ENCODE measurements at places on chromosomes 2 and 18.

- no peak for DNase-seq
These were observed 468.4 kb downstream of the MBD2 start for GRCh38 chr18:53755914-53756609.

DNA sequence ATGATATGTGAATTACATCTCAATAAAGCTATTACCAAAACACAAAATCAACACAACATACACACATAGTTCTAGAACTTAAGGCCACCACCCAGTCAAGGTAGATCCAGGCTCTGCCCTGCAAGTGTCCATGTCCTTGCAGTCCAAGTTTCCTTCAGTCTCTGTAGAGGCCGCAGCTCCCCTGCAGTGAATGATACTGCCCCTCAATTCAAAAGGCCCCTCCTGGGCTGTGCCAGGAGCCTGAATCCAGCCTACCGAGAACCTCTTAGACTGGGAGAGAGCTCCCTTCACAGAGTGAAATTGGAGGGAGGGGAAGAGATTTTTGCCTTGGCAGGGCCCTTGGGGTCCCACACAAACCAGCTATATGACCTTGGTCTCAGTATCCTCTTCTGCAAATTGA, 42.5 kb upstream of the ATP6V1B1 start:
- no peak for DNase-seq

DNA sequence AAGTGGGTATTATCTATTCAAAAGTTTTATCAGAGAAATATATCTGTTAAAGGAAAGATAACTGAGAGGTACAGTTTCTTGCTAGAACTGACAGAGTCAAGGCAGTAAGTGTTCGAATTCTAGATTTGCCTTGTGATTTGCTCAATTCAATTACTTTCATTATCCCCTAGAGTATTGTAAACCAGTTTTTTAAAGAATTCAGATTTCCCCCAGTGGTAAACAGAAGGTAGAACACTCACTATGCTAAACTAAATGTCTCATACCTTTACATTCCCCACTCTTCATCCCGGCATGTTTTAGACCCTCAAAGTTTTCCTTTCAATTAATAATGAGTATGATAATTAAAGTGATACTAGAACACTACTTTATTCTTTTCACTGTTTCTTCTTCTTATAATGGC, 28.6 kb downstream of the TTC21B start:
- DNase-seq = no peak

DNA sequence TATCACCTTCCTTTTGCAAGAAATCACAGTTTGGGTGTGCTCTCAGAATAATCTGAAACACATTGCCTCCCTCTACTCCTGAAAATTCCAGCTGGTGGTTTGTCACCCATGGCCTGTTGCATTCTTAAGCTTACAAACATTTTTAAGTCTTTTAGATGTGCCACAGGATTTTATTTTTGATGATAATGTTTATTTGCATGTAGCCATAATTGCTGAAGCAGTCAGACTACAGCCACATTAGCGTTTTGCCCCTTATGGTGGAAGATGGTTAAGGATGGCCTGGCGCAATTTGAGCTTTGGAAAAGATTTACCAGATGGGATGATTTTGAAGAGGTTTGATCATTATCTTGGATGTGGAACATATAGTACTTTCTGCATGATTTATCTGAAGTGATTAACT, 439.5 kb downstream of the MEIS1 start:
- no peak for DNase-seq

DNA sequence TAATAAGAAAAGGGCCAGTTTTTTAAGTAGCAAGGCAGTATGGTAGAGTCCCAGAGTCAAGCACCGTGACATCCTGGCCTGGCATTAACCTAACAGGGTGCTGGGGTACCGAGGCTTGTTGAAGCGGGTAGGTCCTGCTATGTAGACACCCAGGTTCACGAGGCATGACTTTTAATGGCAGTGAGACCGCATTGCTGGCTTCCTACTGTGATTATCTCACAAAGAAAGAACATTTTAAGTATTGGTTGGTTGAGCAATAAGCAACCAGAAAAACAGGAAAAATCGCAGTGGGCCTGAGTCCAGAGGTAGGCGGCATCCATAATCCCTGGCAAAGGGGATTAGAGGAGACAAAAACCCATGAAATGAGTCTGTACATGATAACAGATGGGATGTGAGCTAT, 927.9 kb upstream of the ACVR2A start:
- DNase-seq = no peak

GRCh38 chr2:158134655-158135054, 33.0 kb downstream of the UPP2 start:
- DNase-seq = no peak

DNA sequence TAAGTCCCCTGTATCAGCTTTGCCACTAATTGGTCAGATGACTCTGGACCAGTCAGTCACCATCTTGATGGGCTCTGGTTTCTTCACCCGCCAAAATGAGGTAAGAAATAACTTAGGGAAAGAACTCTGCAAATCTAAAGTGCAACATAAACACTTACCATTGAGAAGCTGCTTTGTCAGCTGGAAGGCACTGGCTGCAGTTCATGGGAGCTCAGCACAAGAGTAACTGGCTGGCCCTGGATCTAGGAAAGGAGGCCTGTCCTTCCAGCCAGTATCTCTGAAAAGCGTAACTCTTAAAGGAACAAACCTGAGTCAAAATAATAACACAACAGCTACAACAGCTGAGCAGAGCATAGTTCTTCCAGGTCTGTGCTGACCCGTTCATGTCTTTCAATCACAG, 123.9 kb downstream of the CACNB4 start:
- no peak for DNase-seq

GRCh38 chr2:140353541-140353940, 1573.4 kb upstream of the NXPH2 start:
- no peak for DNase-seq

GRCh38 chr18:2970772-2971659, 41.9 kb downstream of the LPIN2 start:
- no peak for DNase-seq

DNA sequence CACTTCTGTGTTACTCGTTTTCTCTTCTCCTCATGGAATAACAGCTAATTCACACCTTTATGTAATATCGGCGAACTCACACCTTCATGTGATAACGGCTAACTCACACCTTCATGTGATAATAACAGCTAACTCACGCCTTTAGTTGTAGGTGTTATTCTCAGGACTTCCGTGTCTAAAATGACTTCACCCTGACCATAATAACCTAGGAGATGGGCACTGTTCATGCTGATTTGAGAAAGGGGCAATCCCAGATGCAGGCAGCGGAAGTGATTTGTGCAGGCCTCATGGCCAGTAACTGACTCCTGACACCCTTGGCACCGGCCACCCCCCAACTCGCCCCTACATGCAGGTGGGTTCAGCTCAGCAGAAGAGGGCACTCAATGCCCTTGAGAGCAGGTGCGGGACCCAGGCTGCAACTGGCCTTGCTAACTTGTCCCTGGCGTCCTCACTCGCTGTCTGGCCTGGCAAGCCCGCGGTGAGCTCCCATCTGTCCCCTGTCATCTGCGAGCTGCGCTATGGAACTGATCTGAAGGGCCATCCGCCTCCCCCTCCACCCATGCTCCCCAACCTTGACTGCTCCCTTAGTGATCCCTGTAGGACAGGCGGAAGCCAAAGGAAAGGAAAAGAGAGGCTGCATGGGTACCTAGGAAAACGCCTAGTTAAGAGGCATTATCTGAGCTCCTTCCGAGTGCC, 42.6 kb upstream of the MTCL1 start:
- no peak for DNase-seq

DNA sequence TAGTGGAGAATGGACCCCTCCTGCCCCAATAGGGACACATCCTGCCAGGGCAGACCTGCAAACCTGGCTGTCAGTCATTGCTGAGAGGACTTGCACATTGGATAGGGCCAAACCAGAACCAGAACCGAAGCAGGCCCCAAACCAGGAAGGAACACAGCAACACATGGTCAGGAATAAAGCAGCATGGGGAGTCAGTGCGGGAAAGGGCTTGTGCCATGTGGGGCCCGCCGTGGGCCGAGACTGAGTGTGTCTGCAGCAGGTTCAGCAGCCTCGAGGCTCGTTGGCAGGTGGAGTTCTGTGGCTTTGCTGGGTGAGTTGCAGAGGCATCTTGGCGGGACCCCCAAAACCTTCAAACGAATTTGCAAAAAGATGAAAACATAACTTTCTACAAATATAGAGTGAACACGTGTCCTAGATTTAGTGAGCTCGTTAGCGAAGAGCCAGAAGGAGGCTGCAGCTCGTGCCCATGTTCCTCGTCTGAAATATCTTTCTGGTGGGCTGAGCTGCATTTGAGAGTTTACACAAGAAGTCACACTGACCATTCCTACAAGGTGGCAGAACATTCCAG, 44.9 kb upstream of the LDLRAD4 start:
- no peak for DNase-seq

- no peak for DNase-seq
These were observed 547.0 kb downstream of the MBD2 start for GRCh38 chr18:53677480-53677879.

DNA sequence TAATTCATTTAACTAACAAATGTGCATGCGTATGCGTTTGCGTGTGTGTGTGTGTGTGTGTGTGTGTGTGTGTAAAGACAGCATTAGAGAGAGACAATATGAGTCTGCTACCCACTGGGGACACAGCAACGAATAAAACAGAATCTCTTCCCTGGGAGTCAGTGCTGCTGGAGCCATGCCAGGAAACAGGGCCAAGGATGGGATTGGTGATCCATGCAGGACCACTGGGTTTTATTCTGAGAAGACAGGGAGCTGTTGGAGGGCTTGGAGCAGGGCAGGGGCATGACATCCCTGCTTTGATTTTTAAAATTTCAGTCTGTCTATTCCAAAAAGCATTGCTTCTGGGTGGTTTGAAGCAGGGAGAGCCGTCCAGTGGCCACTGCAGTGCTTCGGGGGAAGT, 62.9 kb downstream of the PDCL3 start:
- no peak for DNase-seq

- no peak for DNase-seq
These were observed 92.1 kb upstream of the FHL2 start for GRCh38 chr2:105490956-105491355.

DNA sequence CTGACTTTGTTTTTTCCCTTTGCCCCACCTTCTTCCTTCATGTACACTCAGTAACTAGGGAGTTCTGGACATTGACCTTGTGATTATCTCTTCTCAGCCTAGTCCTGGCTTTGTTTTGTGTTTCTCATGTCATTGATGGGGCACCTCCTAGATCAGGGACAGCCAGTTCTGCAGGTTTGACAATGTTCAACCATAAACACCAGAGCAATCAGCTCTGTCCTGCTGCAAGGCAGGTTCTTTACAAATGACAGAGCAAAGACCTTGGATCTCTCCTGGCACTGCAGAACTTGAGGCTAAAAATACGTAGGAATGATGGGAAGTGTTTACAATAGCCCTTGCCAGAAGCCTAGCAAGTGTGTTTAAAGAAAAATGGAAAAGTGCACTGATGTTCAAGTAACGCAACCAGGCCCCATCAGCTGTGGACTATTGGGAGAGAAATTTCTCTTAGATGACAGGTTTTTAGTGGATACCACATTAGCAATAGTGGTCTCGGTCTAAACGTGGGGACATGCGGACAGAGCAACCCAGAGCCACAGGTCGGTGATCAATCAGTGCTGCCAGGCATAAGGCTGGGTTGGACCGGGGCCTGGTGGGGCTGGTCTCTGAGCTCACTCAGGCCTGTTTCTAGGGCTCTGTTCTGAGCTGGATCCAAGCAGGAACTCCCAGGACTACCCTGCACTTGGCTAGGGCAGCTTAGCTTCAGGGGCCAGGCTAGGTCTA, 76.8 kb downstream of the SOWAHC start:
- no peak for DNase-seq
